Frontal cortex (tissue), 4 donors: ENCODE measurements at places on chromosomes 11 and 22. TPM values are rescaled to one million over a fixed set of nuclear protein-coding genes. Genes with fewer than 3 reads are reported as not detected.

DNA sequence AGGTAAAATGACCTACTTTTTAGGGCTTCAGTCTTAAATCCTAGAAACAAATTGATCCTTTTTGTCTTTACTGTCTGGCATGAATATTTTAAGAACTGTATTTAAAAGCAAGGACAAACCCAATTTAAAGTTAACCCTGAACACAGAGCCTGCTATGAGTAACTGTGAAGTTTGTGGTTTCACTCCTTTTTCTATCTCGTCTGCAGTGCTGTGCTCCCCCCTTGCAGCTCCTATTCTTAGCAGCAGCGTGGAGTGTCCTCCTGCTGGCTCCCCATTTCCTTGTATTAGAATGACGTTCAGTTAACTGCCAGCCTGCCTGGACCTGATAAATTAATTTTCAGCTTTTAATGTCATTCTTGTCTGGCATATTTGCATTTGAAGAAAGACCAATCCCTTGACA, 40.0 kb upstream of the LRRC4C start:
- no peak for DNase-seq

Gene THY1
- total RNA-seq, result 15.1 TPM

GRCh38 chr11:13008625-13009475, at the start of gene RASSF10:
TSS of gene RASSF10 (plus strand) at chr11:13009316. CDS start at chr11:13009577, 261 bp downstream.
- DNase-seq, result peak; percentile 77

GRCh38 chr11:64241241-64241490, 271 bp downstream of the FKBP2 start:
- DNase-seq, result peak; percentile 99

GRCh38 chr11:65606876-65607613, 7.0 kb downstream of the MAP3K11 start:
- DNase-seq, result peak; percentile 95

DNA sequence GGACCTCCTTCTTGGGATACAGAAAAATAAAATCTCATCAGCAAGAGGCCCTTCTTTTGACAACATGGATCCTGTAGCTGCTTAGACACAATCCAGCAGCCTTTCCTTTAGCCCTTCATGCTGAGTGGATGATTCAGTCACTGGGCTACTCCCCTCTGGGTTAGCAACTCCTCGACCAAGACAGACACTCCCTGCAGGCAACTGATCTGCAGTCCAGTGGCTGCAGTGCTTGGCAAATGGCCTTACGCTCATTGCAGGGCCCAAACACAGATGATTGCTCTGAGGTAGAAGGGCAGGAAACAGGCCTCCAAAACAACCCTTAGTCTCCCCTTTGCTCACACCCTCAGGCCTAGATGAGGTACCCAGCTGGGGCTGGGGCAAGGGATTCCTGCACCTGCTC, 73.2 kb upstream of the OPCML start:
- DNase-seq, result no peak
